Immature natural killer cell (primary cell): ENCODE measurements at places on chromosomes 2 and 18. TPM values are rescaled to one million over a fixed set of nuclear protein-coding genes. Genes with fewer than 3 reads are reported as not detected.

GRCh38 chr2:233845301-233846060 is 8.9 kb downstream of the HJURP start:
- DNase-seq: no peak
- H3K36me3 ChIP-seq: no peaks in the 10 kb centered on the region
- H3K27ac ChIP-seq: no peak overlapping the region
- H3K4me1 ChIP-seq: no peaks in the 10 kb centered on the region
- no peak overlapping the region for H3K4me3 ChIP-seq

The ASPRV1 gene
- polyA plus RNA-seq: 0.09 TPM

DNA sequence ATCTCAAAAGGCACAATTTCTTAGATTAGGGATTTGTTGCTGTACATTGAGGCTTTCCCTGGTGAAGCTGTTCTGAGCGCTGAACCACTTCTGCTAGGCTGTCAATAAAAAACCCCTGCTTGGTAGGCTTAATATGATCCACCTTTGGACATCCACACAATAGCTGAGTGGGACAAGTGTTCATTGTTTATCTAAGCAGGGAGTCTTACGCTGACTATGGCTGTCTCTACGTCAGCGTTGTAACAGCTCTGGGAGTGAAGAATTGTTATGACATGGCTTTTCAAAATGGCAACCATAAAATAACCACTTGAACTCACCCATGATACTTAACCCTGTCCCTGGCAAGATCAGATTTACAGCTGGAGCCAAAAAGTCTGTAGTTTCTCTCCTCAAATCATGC is 111.5 kb upstream of the SULT1C3 start:
- H3K27ac ChIP-seq: no peak overlapping the region
- no peak overlapping the region for H3K4me3 ChIP-seq
- DNase-seq: no peak
- no peaks in the 10 kb centered on the region for H3K27me3 ChIP-seq
- no peaks in the 10 kb centered on the region for H3K36me3 ChIP-seq

The MAPK4 gene
- not detected for polyA plus RNA-seq

- no peak for DNase-seq
- H3K4me1 ChIP-seq: peaks cover 22% of the 10 kb centered on the region
- peak overlapping the region; percentile 31 for H3K27ac ChIP-seq
- no peaks in the 10 kb centered on the region for H3K27me3 ChIP-seq
Measured at GRCh38 chr2:208294482-208295024, 28.5 kb downstream of the PIKFYVE start.
